Omental fat pad (tissue), 4 donors: ENCODE measurements at places on chromosomes 16 and 17. TPM values are rescaled to one million over a fixed set of nuclear protein-coding genes. Genes with fewer than 3 reads are reported as not detected.

- no peak for DNase-seq
Measured at GRCh38 chr17:31373150-31374093, 18.1 kb upstream of the RAB11FIP4 start.

GRCh38 chr17:3796822-3797170, 4.2 kb downstream of the ITGAE start:
- no peak for DNase-seq

DNA sequence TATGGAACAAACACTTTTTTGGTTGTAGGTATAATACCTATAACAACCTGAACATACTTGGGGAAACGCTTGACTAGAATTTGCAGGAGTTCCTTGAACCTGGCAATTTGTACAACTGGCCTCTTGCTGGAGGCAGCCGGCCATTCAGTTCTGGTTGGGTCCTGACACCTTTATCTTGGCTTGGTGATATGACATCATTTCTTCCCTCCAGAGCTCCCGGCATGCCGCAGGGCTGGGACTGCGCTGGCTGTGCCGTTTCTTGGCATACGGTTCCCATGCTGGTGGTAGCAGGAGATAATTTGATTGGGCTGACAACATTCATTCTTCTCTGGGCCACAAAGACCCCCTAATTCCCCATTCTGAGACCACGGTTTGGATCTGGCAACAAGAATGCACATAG, 87.5 kb downstream of the ASIC2 start:
- no peak for DNase-seq

- no peak for DNase-seq
Measured at GRCh38 chr16:76866994-76867393, 324.0 kb upstream of the MON1B start.

DNA sequence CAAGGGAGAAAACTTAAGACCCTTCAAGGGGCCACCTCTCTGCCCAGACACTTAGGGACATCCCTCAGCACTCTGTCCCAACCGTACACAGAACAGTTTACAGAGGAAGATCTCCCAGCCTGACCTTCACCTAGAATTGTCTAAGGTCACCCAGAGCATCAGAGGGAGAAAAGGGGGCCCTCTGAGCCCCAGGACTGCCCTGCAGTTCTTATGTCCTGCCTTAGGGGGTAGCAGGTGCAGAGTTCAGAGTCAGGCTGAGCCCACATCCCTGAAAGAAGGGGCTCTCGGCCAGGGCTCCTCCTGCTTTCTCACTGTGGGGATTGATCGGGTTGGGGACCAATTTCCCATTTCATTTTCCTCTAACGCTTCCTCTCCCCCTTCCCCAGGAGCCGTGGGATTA, 15.4 kb downstream of the CA4 start:
- no peak for DNase-seq

HP gene
- 765 TPM for total RNA-seq

GRCh38 chr17:34024806-34025551, 230.1 kb upstream of the CCL2 start:
- DNase-seq, result no peak

DNA sequence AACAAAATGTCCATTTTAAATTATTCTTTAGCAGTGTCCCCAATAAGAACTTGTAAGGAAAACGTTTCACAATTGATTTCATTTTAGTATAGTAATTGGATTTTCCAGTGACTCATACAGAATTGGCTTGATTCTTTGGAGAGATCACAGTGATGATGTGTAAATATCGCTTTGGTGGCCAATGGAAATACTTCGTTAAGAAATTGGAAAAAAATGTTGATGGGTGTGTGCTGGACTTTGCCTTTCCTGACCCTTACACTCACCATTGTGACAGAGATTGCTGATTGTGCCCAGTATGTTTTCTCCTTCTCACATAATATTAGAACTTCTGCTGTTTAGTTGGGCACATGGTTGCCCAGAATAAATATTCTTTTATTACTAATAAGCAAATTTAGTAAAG, 7.4 kb upstream of the EFCAB13 start:
- no peak for DNase-seq

DNA sequence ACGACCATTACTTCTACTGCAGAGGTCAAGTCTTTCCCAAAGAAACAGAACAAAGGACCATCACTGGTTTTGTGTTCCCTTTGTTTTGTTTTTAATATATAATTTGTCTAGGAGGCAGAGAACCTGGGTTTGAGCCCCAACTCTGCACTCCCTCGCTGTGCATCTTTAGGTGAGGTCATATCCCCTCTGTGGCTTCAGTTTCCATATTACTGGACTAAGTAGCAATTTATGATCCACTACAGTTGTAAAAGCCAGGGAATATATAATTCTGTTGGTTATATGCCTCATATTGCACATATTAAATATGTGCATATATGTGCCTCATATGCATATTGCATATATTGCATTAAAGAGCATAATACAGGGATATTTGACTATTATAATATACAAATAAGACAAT, 392.0 kb downstream of the GRIN2A start:
- no peak for DNase-seq

OR4D1 gene
- total RNA-seq, result not detected

GRCh38 chr16:65828296-65828695, 538.2 kb upstream of the CDH5 start:
- no peak for DNase-seq

DNA sequence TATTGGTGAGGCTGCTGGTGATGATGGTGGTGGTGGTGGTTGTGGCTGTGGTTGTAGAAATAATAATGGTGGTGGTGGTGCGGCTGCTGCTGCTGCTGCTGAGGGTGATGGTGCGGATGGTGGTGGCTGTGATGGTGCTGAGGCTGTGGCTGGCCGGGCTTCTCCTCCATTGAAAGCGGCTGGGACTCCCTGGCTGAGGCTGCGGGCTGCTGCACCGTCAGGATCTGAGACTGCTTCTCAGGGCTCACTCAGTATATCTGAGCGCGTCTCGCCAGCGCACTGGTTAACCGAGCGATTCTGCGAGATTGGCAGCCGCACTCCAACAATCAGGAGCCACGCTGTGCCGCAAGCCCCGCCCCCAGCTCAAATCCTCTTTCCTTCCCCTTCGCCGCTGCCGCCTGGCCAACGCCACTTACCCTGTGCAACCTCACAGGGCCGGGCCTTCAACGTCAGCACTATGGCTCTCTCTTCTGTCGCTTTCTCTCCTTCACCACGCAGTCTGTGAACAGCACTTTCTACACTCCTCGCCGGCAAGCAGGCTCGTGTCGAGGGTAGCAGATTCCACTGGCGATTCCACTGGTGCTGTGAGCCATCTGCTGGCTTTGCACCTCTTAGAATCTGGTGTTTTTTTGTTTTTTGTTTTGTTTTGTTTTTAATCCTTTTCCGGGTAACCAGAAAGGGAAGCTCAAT, at the start of gene NUFIP2:
Gene NUFIP2, minus strand, starts transcription at position 259 of the 690 bp plus-strand sequence. Its CDS starts 89 bp downstream, at position 170.
- peak; percentile 92 for DNase-seq

GRCh38 chr17:55527540-55528118, 16.4 kb upstream of the SMIM36 start:
- DNase-seq, result no peak
